Heart right ventricle (tissue), 16 donors: ENCODE measurements at places on chromosomes 6 and 20.

GRCh38 chr6:89895276-89895874 lies 1.1 kb downstream of the GJA10 start:
- no peak for DNase-seq

DNA sequence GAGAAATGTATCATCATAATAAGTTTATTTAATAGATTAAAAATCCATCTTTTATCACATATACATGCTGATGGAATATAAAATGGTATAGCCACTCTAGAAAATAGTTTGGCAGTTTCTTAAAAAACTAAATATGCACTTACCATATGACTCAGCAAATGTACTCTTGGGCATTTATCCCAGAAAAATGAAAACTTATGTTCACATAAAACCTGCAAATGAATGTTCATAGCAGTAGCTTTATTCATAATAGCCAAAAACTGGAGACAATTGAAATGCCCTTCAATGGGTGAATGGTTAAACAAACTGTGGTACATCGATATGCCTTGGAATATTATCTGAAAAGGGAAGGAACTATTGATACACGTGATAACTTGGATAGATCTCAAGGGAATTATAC lies 6.4 kb upstream of the NCOA7 start:
- DNase-seq, result no peak

DNA sequence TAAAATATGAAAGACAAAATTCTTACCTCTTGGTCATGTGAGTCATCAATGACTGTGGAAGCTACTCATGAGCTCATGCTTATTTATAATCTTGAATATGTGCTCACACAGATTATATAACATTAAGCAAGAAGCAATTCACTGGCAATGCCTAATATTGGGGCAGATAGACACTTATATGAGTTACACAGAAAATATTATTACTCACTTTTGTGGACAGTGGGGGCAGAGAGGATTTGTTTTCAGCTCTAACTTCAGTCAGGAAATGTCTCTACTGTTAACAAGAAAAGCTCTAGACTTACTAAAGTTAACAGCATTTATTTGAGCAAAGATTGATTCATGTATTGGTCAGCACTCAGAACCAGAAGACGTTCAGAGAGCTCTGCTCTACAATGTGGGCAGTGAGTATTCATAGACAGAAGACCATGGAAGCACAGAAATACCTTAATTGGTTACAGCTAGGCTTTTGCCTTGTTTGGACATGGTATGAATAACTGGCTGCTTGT lies 85.8 kb upstream of the AHI1 start:
- no peak for DNase-seq

GRCh38 chr6:160735523-160735922 lies 33.5 kb downstream of the PLG start:
- no peak for DNase-seq

GRCh38 chr6:138383776-138384175 lies 6.1 kb downstream of the SMIM28 start:
- DNase-seq, result no peak

DNA sequence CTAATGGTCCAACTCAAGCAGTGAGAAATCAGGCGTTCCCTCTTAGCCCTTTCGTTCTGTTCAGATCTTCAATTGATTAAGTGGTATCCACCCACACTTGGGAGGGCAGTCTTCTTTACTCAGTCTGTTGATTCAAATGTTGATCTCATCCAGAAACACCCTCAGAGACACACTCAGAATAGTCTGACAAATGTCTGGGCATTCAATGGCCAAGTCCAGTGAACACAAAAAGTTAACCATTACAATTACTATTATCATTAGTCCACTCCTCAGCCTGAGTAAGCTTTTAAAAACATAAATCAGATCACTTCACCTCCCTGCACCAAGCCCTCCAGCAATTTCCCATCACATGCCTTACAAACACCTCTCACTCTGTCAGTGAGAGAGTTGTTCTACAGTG lies 423.2 kb downstream of the RFPL4B start:
- DNase-seq, result no peak

DNA sequence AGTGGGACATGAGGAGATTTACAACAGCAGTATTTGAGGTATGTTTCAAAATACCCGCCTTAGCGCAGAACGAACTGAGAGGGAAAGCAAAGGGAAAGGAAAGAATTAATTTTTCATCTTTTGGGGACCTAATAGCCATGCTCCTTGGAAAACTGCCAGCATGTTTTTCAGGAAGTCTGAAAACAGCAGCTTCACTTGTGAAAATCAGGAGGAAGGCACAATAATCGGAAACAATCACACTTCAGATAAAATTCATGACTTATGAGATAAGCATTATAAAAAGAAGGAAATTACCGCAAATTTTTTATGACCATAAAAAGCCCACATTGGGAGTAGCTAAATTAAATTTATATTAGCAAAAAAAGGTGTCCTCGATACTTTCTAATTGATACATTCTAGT lies 541.1 kb downstream of the HAO1 start:
- DNase-seq, result no peak

- DNase-seq, result no peak
Measured at GRCh38 chr20:48608756-48609155, 219.0 kb downstream of the PREX1 start.

GRCh38 chr6:131574133-131574532 lies 1.1 kb downstream of the ARG1 start:
- DNase-seq, result no peak

DNA sequence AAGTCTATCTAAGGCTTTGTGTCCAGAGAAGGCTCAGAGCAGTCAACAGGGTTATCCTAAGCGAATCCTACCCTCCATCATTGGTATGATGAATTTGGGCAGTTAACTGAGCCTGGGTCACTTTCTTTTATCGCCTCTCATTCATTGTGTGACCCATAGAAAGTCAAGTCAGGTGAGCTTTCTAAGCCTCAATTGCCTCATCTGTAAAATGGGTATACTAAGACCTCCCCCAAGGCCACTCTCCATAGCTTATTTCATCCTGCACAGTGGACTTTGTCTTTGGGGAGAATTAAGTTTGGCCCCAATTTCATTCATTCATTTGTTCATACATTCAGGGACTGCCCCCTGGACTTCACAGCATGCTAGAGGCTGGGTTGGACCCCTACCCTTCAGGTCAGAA lies 110.5 kb downstream of the DHX35 start:
- no peak for DNase-seq

DNA sequence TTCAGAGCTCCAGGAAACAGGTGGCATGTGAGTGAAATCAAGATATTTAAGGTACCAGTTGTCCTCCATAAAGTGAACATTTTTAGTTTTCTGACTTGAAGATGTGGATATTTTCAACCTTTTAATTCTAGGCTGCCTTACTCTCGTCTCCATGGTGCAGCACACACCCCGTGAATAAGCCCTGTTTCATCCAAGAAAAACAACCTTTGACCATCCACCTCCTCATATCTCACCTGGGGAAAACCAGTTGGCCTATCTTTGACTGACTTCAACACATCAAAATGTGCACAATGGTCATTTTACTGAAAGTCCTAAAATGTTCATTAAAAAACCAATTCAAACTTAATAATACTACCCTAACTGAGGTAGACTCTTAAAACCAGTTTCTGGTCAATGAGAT lies 73.8 kb upstream of the CD2AP start:
- DNase-seq, result no peak

DNA sequence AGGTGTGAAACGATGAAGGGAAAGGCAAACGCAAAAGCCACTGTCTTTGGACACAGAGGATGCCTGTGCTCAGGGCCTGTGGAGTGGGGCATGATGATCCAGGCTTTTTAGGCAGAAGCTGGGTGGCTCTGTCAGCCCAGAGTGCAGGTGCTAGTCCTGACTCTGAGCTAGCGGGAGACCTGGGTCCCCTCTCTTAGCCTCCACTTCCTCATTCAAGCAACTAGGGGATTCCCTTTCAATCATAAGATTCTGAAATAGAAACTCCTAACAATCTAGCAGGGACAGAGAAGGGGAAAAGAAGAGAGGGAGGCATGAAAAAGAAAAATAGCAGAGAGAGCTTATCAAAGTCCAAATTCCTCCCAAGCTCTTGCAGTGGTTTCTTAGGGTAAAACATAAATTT lies 7.6 kb upstream of the HIVEP2 start:
- no peak for DNase-seq

DNA sequence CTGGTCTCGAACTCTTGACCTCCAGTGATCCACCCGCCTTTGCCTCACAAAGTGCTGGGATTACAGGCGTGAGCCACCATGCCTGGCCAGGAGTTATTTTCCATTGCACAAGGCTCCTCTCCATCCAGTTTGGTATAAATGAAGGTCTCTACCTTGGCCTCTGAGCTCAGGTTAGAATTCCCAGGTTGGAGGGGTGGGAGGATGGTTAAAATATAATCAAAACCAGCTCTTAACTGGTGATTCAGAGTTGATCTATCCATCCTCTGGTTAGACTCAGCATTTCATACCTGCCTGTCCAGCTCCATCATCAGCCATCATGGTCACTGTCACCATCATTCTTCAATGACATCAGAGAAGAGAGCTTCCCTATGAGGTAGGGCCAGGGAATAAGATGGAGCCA lies 2.6 kb upstream of the SLC22A7 start:
- no peak for DNase-seq

DNA sequence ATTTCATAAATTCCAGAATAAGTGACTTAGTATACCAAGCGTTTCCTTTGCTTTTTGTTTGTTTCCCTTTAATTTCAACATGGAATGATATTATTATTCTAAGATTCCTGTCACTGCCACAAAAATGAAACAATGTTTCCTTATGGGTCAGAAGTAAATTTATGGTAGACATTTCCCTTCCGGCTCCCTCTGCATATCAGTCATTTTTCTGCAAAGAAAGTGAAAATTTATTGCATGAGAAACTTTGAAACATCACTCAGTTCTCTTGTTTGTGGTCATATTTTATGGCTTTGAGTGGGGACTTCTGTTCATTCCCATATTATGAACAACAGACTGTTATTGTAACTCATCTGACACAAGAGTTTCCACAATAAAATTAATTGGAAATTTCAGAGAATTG lies 97.8 kb downstream of the NKAIN2 start:
- no peak for DNase-seq

- DNase-seq, result no peak
Measured at GRCh38 chr6:15147827-15148226, 98.0 kb upstream of the JARID2 start.
